Hematopoietic multipotent progenitor cell treated with erythropoietin and hydrocortisone succinate and interleukin-3 and kit ligand, for 4 days (in vitro differentiated cells): ENCODE measurements at places on chromosomes 12 and 14.

DNA sequence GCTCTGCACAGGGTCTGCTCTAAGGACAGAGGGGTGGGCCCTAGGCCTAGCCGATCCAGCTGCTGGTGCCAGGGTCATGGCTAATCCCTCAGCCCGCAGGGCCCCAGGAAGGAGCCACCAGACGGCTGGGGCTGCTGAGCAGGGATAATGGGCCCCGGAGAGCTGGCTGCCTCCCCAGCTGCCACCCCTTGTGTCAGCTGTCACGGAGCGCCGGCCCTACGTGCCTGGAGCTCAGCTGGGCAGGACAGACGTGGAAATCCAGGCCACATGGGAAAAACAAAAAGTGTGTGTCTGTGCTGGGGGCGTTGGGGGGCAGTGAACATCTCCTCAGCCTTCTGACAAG is 36.2 kb downstream of the CHGA start:
- no peak for DNase-seq

- no peak for DNase-seq
These were observed 84.6 kb downstream of the ARL6IP4 start for GRCh38 chr12:123064885-123065619.

DNA sequence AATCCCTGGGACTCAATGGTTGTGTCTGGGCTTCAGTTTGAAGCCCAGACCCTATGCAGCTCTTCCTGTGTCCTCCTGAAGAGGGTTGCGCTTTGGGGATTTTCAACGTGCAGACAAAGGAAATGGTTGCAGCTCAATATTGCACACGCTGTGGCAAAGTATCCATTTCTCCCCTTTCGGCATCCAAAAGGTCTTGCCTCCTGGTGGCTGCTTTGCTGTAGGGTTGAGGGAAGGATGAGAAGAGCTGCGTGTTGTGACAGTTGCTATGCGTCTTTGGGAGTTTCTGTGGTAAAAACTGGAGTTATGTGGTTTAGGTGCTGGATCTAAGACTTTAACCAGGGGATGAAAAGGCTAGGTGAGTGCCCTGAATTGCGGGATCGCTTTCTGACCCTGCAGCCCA is 71.0 kb downstream of the ZNF664 start:
- DNase-seq, result no peak

DNA sequence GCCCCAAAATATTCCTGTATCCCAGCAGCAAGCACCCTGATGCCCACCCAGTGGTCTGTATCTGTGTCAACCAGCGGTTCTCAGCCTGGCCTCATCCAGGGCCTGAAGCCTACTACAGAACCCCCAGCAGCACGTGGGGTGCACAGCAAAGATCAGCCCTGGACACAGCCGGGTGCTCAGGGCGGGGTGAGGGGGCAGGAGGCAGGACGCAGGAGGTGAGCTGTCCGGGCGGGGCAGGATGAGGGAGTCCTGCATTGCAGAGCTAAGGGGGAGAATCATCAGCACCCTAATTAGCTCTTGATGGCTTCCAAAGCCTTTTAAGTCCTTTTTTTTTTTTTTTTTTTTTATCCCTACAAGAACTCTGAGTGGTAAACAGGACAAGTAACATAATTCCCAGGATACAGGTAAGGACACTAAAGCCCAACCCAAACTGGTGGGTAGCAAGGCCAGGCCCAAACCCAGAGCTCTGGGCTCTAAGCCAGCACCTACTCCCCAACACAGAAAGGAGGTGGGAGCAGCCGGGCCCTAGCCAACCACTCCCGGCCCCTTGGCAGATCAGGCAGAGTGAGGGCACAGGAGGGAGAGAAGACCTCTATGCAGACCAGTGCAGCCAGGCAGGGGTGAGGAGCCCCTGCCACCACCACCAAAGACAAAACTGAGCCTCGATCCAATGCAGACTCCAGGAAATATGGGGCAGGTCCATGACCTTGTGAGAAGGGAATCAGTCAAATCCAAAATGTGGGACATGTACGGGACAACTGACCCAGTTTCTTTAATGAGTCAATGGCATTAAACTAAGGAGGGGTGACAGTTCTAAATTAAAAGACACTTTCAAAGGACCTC is 32.3 kb upstream of the EIF5 start:
- no peak for DNase-seq

DNA sequence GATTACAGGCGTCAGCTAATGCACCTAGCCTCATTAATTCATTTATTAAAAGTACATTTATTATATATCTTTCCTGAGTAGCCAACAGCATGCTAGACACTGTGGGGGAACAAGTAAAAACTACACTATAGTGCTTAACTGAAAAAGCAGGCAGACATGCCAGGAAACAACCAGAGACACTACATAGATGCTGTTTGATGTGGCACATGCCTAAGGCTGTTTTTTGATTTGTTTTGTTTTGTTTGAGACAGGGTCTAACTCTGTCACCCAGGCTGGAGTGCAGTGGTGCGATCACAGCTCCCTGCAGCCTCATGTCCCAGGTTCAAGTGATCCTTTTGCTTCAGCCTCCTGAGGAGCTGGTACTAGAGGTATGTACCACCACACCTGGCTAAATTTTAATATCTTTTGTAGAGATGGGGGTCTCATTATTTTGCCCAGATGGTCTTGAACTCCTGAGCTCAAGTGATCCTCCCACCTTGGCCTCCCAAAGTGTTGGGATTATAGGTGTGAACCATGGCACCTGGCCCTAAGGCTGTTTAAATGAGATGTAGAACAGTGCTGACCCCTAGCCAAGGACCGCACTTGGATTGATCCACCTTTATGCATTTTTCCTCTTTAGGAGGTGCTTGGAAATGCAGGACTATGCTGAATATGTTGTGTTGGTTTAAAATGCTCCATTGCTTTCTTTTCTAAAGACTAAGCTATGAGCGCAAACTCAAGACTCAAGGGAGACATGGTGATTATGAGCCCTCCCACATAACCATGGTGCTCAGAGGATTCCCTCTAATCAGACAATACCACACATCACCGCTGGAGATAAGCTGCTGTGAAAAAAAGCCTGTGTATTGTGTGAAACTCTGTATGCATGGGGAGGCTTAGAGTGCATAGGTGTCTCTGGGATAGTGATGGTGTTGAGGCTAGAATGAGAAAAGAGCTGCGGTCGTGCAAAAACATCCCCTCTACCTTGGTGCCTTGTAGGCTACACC is 10.5 kb upstream of the C14orf93 start:
- peak; percentile 81 for DNase-seq

GRCh38 chr12:6494258-6494743 is 399 bp downstream of the NCAPD2 start:
- DNase-seq, result no peak

- no peak for DNase-seq
These were observed 237.2 kb downstream of the TMTC2 start for GRCh38 chr12:82923935-82924334.

DNA sequence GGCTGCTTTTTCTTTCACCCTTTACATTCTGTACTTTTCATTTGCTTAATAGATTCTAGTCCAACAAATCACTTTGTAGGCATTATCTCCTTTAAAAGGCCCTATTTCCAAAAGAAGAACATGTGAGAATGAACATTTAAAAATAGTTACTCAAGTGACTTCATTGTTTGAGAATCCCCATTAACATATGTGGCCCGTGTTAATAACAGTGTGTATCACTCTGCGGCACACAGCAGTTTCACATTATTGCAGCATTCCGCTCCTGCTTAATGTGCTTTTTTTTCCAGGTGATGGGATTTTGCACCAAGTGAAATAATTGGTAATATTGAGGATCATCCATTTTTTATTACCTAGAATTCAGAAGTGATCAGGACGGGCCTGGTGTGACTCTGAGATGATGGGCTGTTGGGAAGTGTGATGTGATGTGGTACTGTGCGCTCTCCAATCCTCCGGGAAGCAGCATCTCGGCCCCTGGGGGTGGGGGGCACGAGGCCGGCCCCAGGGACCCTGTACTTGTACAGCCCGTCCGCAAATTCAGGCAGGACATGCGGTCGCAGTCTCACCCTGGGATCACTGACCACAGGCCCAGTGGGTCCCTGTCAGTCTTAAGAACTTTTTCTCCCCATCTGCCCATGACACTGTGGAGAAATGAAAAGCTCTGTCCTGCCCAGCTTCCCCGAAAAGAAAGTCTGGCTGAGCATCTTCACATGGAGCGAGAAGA is 32.9 kb downstream of the SLC15A4 start:
- DNase-seq, result no peak

- no peak for DNase-seq
These were observed 35.5 kb upstream of the C12orf75 start for GRCh38 chr12:105294886-105295479.

- no peak for DNase-seq
These were observed 10.8 kb downstream of the JDP2 start for GRCh38 chr14:75438486-75439080.

GRCh38 chr14:68148276-68148675 is 328.7 kb downstream of the RAD51B start:
- DNase-seq, result no peak

GRCh38 chr14:32427726-32428528 is 98.8 kb downstream of the AKAP6 start:
- DNase-seq, result no peak

- no peak for DNase-seq
These were observed 59.1 kb upstream of the DHRS4 start for GRCh38 chr14:23894362-23895052.

DNA sequence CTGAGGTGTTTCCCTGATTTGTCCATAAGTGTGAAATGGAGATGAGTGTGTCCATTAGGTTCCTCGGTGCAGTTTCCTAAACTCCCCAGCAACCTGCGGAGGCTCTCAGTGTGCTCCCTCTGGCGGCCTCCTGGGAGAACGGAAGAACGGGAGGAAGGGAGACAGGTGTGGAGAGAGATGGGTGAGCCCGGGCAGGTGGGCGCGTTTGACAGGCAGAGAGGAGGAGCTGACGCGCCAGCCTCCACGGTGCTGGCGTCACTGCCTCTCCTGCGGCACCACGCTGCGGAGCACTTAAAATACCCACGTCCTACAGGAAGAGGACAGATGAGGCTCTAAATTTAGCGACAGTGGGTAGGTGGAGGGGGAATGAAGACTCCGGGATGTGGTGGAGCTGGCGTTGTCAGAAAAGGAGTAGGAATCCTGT is 26.8 kb upstream of the PEX5 start:
- DNase-seq, result peak; percentile 50

- no peak for DNase-seq
These were observed 68.8 kb downstream of the MDGA2 start for GRCh38 chr14:47606566-47606965.

DNA sequence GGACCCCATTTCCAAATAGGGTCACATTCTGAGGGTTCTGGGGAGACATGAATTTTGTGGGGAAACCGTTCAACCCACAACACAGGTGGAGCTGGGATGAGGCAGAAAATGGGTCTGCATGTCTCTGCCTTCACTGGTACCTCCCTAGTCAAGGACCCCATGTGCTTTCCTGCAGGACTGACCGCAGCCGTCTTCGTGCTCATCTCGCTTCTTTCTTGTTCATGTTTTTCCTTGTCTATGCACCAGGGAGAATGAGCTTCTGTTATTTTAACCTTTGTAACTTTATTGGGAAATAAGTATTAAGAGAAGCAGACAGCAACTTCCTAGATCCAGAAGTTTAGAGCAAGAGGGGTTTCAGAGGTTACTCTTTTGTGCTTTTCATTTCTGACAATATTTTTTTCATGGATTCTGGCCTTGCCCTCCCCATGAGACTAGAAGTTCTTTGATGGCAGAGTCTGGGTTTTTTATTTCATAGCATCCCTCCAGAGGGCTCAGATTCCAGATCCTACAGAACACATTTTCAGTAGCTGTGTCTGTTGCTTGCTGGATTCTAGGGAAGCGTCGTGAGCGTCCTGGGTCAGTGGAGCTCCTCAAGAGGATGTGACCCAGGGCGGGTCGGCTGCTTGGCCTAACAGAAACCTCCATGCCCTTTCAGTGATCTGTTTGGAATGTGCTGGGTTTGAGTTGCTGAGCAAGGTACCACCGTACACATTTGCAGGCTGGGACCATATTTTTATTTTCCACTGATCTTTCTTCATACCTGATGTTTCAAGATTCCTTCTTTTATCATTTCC is 104.2 kb downstream of the ADGRD1 start:
- DNase-seq, result no peak
